Tibial artery (tissue), 4 donors: ENCODE measurements at places on chromosomes 5 and 9.
A peak's percentile ranks its signal among the peaks of the same experiment; 100 is the strongest.

- no peak for DNase-seq
Observed at GRCh38 chr9:84874596-84874995, 205.1 kb downstream of the NTRK2 start.

GRCh38 chr5:134249469-134250379 lies 23.9 kb upstream of the PPP2CA start:
- peak; percentile 36 for DNase-seq

GRCh38 chr5:125053179-125053578 lies 306.7 kb upstream of the ZNF608 start:
- DNase-seq, result no peak

DNA sequence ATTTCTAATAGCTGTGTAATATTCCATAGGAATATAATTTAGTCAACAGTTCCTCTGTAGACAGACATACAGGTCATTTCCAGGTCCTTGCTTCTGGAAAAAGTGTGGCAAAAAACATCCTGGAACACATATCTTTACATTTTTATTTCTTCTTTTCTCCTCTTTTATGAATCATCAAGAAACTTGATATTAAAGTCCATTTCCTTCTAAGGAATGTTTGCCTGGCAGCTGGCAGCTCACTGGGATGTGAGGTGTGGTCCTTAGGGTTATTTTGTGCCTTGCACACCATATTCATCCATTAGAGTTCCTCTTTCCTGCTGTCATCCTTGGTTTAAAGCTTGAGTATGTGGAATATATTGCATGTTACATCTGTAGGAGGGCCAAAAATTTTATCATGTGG lies 122.0 kb downstream of the GALNT10 start:
- no peak for DNase-seq

DNA sequence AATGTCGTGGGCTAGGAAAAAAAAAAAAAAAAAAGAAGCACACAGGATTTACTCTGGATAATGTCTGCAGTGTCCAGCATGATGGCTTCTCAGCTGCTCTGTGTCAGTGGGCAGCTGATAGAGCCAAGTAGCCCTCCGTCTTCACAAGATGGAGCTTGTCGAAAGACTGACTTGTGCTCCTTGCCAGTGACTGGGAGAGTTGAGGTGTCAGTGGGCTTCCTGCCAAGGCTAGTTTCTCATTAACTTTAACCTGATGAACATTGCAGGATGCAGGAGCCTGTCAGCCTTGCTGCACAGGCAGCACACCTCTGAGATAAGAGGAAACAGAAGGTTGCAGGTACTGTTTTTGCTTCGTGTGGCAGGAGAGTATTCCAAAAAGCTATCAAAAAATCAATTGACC lies 171.4 kb upstream of the SGCD start:
- no peak for DNase-seq

GRCh38 chr5:37816883-37817282 lies 23.0 kb downstream of the GDNF start:
- DNase-seq, result no peak

- DNase-seq, result no peak
Observed at GRCh38 chr9:106286249-106286648, 576.7 kb upstream of the ZNF462 start.

GRCh38 chr5:111301264-111301663 lies 77.1 kb downstream of the CAMK4 start:
- DNase-seq, result no peak

GRCh38 chr5:128681096-128681495 lies 143.1 kb upstream of the FBN2 start:
- DNase-seq, result no peak

DNA sequence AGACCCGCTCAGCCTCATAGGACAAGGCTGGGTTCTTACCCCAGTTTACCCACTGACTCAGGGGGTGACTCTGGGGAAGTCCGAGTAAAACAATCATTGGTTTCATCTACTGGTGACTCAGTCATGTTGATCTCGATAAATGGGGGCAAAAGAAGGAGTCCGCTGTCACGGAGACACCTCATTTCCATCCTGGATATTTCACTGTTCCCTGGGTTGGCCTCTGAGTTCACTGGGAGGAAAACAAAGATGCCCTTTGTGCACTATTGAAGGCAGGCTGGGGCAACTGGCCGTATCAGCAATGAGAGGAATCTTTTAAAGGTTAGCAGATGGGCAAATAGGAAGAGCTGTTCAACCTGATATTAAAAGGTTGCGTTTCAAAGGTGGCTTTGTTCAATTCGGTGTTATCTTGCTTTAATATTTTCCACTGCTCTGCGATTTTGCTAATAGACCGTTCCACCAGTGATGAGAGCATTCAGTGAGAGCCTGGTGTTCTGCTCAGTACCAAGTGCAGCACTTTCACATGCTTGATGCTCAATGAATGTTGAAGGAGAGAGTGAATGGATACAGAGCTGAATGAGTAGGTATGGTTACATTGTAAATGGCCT lies 110.2 kb upstream of the EGFLAM start:
- no peak for DNase-seq

DNA sequence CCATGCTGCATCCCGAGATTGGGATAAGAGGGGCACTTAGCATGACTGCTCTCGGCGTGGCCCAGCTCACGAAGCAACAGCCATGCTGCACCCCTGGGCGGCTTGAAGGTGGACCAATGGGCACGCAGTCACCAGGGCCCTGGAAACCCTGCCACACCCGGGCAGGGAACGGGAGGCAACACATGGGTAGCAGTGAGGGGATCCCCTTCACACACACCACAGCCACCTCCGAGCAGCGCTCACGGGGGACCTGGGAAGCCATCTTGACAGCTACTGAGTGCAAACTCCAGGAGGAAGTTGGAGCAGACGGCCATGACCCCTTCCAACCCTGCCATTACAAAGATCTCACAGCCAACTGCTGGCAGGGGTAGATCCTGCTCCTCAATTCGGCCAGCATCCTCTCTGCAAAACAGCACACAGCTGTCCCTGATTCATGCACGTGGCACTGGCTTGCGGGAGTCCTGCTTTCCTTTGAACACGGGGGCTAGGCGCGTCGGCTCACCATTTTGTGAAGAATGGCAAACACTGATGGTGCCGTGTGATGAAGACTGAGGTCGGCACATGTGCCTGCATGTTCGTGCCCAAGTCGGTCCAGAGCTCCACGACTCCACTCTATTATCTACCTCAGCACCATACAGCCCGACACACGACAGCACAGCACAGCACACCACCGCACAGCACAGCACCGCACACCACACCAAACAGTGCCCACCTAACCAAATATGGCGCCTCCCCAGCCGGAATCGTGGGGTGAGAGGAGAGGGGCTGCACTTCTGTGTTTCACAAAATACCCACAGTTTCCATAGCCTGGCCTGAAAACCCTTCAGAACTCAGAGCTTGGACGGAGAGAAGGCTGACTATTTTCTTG lies 5.0 kb downstream of the UBAC1 start:
- DNase-seq, result no peak

GRCh38 chr9:112997236-112997941 lies 14.6 kb downstream of the ZNF883 start:
- no peak for DNase-seq

DNA sequence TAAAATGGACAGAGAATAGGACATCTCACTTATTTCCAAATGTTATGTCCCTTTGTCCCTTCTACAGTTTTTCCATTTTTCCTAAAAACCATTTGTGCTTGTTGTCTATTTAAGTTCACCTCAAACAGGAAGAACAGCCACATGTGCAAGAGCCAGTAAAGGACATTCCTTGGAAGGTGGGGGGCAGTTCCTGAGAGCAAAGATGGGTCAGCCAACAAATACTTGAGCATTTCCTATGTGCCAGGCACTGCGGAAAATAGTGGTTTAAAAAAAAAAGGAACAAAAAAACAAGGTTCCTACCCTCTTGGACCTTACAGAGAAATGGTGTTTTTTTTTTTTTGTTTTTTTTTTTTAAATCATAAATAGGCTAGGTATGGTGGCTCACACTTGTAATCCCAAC lies 26.8 kb downstream of the ANP32B start:
- no peak for DNase-seq

GRCh38 chr5:36363101-36363500 lies 61.4 kb upstream of the RANBP3L start:
- DNase-seq, result no peak

DNA sequence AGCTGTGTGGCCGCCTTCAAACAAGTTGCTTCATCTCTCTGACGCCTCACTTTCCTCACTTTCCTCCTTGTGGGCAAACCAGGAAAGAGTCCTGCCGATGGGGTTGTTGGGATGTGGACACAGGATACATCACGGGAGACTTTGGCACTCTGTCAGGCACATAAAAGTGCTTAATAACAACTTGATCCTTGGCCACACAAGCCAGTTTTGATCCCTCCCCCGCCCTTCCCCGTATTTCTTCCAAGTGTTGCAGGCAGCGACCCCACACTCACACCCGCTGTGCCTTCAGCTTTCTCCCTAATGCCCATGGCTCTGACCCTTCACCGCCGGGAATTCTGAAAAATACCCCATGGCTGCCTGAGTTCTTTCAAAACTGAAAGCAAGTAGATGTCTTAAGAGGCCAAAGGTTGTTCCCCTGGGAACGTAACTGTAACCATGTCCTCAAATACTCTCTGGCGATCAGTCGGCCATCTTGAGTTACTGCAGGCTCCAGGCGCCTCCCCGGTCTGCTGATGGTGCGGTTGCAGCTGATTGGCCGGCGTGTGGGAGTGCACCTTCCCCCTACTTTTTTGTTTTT lies 59.8 kb downstream of the ARHGEF37 start:
- no peak for DNase-seq

- no peak for DNase-seq
Observed at GRCh38 chr9:116491219-116491618, 195.9 kb upstream of the TRIM32 start.

DNA sequence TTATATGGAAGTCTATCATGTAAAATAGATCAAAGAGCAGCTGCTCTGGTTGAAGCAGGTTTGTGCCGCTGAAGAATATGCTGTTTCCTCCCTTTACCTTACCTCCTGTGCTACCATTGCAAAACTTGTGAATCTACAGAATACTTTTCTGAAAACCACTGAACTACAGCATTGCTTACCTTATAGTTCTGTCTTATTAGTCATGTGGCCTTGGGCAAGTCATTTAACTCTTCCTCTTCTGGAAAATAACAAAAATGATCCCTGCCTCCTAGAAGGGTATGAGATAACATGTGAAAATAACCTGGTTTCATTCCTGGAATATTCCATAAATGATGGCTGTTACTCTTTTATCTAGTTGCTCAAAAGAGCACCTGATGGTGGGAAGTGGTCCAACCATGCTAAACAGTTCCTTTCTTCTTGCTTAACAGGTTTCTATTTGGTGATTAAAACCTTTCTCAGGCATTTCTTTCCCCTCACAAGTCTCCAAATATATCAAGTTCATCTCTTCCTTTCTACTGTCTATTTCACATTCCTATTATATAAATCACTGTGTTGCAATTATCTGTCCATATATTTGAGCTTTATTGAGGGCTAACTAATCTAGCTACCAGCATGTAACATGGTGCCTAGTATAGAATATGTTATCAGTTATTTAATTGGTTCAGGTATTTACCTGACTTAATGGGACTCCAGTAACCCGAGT lies 15.0 kb downstream of the TRIM32 start:
- DNase-seq, result no peak

DNA sequence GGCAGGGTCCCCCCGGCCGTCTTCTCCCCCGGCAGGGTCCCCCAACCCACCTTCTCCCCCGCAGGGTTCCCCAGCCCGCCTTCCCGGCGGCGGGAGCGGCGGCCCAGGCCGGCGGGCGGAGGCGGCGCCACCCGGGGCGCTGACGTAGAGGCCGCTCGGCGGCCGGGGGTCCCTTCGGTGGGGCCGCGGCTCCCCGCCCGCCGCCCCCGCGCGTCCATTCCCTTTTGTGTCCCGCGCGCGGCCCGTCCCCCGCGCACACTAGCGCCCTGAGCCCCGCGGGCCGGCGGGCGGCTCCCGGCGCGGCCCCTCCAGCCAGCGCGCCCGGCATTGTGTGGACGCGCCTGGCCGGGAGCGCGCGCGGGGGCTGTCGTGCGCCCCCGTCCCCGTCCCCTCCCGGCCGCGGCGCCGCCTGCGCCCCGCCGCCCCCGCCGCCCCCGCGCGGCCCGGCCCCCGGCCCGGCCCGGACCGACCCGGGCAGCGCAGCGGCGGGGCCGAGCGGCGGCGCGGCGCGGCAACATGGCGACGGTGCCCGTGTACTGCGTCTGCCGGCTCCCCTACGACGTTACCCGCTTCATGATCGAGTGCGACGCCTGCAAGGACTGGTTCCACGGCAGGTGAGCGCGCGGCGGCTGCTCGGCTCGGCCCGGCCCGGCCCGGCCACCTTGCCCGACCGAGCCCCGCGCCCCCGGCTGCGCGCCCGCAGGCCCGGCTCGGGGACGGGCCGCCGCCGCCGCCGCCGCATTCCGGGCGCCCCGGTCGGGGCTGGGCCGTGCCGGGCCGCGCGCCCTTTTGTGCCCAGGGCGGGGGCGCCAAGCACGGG lies at the start of gene PHF2:
TSS of gene PHF2 (plus strand) at position 327 of the 820 bp plus-strand sequence. CDS start at position 517, 190 bp downstream.
- DNase-seq, result peak; percentile 42

GRCh38 chr9:129567842-129568559 lies 52.9 kb downstream of the C9orf50 start:
- peak; percentile 48 for DNase-seq

GRCh38 chr5:131939690-131940345 lies 5.6 kb downstream of the MEIKIN start:
- DNase-seq, result no peak

GRCh38 chr5:134132372-134133187 lies 18.1 kb downstream of the TCF7 start:
- DNase-seq, result peak; percentile 11

DNA sequence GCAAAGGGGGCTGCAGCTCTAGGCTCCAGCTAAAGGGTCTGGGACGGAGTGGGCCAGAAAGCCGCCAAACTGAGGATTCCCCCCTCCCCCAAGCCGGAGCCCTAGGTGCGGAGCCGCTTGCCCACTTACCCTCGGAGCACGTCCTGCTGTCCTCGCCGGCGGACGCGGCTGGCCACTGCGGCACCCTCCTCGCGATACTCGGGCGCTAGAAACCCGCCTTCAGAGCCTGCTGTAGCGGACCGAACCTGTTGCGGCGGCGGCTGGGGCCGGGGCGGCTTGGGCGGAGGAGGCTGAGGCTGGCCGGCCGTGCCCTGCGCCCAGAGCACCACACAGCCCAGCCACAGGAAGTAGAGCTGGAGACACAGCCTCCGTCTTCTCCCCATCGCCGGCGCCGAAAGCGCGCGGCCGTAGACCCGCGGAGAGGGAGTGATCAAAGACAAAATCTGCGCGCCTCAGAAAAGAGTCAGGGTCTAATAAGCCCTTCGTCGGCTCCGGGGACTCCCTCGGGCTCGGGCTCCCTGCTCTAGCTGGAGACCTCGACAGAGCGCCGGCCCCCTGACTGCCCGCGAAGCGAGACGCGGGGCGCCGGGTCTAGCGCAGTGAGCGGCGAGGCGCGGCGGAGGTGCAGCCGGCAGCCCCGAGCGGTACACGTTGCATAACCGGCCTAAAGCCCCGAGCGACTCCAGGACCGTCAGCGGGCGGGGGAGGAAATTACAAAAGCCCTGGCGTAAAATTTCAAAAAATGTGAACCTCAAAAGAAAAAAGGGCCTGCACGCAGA lies 635 bp downstream of the FBN2 start:
- peak; percentile 55 for DNase-seq
